ENCODE measurements at places on chromosomes 3 and 15.

DNA sequence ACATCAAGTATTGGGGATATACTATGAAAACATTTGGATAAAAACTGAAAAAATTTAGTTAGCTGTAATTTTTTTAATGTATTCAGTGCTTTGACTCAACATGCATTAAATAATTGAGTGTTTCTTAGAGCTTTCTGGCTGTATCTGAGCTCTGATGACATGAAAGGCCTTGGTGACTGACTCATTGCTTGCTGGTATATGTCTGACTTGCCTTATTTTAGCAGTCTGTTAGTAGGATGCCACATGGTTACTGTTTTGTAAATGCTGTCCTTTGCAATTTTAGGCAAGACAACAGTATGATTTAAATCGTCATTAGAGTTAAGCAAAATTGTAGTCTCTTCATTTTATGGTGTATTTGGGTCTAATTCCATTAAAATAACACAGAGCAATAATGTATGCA lies 199.2 kb downstream of the GHSR start:
- DNase-seq = no peak

DNA sequence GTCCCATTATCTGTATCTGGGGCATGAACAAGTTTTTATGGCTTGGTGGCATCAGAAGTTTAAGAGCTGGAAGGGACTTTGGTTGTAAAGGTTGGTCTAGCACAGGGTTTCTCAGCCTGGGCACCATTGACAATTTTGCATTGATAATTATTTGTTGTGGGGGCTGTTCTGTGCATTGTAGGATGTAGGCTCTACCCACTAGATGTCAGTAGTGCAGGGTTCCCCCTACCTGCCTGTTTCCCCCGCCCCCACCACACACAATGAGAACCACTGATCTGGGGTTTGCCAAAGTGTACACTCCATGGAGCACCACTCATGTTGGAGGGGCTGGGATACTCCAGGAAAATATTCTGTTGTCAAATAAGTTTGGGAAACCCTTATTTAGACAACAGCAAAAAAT lies 42.7 kb downstream of the PLCL2 start:
- no peak for DNase-seq

GRCh38 chr3:112115806-112116383 lies 17.2 kb downstream of the GCSAM start:
- DNase-seq = no peak

DNA sequence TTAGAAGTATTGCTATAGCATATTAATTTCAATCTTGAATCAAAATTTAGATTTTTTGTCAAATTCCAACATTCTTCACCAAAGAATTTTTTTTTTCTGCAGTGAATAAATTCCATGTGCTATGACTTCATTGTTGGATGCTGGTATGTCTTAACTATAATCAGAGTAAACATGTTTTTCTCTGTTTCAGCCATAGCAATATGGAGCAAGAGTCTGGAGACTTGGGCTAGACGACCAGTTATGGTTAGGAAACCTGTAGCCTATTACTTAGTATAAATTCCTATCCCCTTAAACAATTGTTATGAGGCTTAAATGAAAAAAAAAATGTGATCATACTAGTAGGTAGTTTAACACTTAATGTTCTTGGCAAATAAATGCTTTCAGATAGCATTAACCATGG lies 431.9 kb upstream of the FRG2C start:
- DNase-seq = no peak

GRCh38 chr3:123841476-123842238 lies 42.5 kb downstream of the MYLK start:
- DNase-seq = no peak

DNA sequence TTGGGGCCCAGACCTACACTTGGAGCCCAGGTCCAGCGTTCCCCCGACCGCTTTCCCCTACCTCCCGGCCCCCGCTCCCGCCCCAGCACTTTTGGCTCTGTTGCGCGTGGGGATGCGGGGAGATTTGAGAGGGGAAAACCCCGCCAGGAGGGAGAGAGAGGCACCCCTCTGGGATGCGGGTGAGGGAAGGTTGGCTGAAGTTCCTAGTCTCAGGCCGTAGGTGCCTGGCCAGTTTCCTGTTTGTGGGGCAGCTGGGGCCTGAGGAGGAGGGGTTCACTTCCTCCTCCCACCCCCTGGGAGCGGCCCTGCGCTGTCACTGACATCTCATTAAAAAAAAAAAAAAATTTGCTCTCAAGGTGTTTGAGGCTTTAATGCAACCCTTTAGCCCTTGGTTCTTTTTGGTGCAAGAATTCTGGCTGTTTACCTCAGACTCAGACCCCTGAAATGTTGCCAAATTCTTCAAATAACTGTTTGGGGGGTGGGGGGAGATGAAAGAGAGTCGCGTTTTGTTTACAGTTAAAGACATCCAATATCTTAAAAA lies 2.6 kb downstream of the FAM43A start:
- no peak for DNase-seq

Data from nephron progenitor cell (in vitro differentiated cells).